Stimulated activated CD8-positive, alpha-beta memory T cell treated with anti-CD3 and anti-CD28 coated beads, Interleukin-4, amount 100 ng/mL, for 24 hours (primary cell): ENCODE measurements at places on chromosomes 7 and 10.

DNA sequence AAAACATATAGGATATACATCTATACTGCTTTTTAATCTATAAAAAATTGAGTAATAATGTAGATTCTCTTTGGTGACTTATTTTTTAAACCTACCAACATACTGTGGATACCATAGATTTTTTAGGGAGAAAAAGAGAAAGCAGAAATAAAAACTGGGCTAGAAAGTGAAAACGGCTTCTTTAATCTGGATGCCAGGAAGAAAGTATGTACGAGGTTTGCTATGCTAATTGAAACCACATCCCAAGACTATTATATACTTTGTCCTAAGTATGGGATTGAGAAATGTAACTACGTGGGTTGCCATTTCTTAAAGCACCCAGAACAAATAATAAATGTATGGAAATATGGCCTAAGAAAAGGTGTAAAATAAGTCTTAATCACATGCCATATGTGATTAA is 129.0 kb upstream of the NFE2L3 start:
- no peak for DNase-seq

DNA sequence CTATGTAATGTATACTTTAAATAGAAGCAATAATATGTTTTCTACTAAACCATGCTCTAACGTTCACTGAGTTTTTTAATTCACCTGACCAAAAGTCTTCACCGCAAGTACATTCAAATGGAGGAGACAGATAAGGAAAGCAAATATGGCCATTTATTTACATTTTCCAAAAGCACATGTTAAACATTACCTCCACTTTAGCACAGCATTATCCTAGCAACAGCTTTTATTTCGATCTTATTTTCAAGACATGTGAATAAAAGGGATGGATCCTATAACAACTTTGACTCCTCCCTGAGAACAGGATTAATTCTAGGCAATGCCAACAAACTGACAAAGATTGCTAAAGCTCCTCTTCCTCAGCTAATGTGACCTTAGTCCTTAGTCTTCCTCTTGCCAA is 11.5 kb upstream of the GRM8 start:
- DNase-seq = no peak

GRCh38 chr10:119131512-119132240 is 27.8 kb downstream of the DENND10 start:
- DNase-seq = no peak

DNA sequence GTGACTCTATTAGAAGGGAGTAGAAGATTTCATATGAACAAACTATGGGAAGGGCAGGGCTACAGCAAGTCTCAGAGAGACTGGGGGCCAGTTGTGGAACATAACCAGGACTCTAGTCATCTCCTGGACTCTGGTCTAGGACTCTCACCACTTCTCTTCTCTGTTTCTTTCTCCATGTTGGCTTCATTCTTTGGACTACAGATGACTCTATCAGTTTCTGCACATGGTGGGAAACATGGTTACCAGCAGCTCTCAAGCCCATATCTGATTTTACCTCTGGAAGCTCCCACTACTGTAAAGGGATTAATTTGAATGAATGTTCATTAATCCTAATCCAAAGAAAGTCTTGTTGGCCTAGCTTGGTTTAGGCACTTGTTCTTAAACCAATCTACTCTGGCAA is 84.7 kb downstream of the LRGUK start:
- DNase-seq = no peak

- no peak for DNase-seq
Observed at GRCh38 chr10:105188737-105189462, 547.8 kb downstream of the SORCS3 start.

DNA sequence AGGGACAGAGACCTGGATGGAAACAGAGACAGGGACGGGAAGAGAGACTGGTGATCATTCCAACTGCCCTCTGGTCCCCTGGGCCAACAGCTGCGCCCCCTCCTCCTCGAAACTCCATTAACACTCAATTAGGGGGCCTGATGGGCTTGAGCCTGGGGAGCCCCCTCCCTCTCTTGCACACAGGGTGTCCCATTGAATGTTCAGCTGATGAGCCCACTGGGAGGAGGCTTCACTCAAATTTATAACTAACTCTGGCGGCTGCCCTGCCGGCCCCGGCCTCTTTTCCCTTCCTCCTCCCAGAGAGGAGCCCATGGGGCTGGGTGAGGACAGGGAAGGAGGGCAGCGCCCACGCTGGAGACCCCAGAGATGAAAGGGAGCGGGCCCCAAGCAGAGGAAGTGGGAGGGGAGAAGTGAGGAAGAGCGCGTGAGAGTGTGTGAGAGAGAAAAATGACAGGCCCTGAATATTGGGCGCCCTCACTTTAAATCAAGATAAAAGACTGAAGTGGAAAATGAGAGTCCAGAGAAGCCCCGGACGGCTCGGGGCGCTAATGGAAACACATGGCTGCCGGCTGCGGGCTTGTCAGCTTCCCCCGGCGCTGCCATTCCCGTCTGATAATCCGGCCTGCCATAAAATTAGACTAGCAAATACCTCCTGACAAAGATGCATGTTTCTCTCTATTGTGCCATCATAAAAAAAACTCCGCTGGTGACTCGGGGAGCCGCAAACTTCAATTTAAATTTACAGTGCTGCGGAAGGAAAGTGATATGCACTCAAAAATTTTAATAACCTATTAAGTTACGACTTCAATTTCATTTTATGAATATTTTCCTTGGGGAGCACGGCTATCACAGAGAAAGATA is 58.0 kb upstream of the PAX2 start:
- DNase-seq = no peak
